ENCODE measurements at places on chromosomes 6 and 20. TPM values are rescaled to one million over a fixed set of nuclear protein-coding genes. Genes with fewer than 3 reads are reported as not detected.

DNA sequence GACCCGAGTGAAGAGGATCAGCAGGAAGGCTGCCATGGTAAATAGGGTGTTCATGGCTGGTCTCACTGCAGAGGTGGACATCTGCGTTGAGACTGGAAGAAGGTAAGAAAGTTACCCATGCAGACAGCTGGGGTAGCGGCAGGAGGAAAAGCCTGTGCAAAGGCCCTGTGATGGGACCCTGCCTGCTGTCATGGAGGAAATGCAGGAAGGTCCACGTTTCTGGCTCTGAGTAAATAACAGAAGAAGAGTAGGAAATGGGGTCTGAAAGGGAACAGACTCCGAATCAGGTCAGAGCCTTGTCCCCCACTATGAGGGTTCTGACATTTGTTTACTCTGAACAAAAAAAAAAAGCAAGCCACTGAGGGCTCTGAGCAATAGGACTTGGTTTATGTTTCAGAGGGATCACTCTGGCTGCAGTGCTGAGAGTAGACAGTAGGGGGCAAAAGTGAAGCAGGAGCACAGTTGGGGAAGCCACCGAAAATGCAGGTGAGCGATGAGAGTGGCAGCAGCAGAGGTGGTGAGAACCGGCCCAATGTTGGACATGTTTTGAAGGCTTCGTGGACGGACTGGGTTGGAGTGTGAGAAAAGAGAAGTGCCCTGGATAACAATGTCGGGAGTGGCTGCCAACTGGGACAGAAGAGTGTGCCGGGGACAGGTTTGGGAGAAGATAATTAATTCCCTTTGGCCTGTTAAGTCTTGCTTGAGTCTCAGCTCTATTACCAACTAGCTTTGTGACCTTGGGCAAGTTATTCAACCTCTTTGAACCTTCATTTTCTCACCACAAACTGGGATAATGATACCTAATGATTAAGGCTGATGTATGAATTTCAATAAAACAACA is 57.9 kb upstream of the MAP7 start:
- H3K27ac ChIP-seq = no peak overlapping the region
- H3K4me3 ChIP-seq = no peak overlapping the region
- peaks cover 4% of the 10 kb centered on the region for H3K4me1 ChIP-seq
- peaks cover 3% of the 10 kb centered on the region for H3K36me3 ChIP-seq

- no peaks in the 10 kb centered on the region for H3K4me1 ChIP-seq
- no peak for DNase-seq
- H3K4me3 ChIP-seq = no peak overlapping the region
- H3K27me3 ChIP-seq = no peaks in the 10 kb centered on the region
These were observed 113.9 kb downstream of the MBOAT1 start for GRCh38 chr6:20098267-20098876.

- peaks cover under 1% of the 10 kb centered on the region for H3K36me3 ChIP-seq
- no peak for DNase-seq
- no peaks in the 10 kb centered on the region for H3K4me1 ChIP-seq
- peak overlapping the region; percentile 100 for H3K4me3 ChIP-seq
- no peak overlapping the region for H3K27ac ChIP-seq
- H3K27me3 ChIP-seq = no peaks in the 10 kb centered on the region
These were observed 1.5 kb downstream of the ANKS1A start for GRCh38 chr6:34890533-34890925.

DNA sequence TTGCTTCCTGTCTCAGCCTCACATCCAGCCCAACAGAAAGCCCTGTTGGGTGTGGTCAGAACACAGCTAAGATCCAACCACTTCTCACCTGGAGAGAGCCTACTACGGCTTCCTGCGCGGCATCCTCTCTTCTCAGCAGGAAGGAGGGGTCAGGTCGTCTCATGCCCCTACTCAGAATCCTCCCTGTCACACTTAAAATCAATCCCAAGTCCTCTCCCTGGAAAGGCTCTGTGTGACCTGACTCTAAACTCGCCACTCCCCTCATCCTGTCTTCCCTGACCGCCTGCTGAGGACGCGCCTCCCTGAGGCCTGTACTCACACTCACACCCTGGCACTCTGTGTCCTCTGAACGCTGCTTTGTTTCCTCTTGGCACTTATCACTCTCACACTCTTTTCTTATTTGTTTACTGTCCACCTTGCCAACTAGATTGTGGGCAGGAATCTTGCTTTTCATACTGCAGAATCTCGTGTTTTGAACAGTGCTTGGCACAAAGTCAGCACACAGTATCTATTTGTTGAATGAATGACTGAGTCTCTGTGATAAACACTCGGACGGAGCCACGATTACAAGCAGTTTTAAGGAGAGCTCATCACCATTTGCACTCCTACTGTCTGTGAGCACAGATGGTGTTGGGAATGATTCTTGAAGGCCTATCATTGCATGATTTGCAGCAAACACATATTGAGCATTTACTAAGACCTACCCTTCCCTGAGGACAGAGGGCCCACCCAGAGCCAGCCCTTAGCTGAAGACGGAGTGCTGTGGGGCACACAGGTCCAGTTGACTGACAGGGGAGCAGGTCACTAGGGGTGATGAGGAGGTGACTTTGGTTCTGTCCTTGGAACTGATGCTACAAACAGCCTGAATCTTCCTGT is 18.7 kb downstream of the RAB5IF start:
- no peak overlapping the region for H3K27ac ChIP-seq
- no peaks in the 10 kb centered on the region for H3K36me3 ChIP-seq
- H3K4me1 ChIP-seq = no peaks in the 10 kb centered on the region
- H3K27me3 ChIP-seq = no peaks in the 10 kb centered on the region
- peak; percentile 63 for DNase-seq

- no peak overlapping the region for H3K4me3 ChIP-seq
- no peak for DNase-seq
- H3K36me3 ChIP-seq = no peaks in the 10 kb centered on the region
- H3K27me3 ChIP-seq = no peaks in the 10 kb centered on the region
These were observed 8.6 kb upstream of the HECA start for GRCh38 chr6:139126255-139126654.

GRCh38 chr6:41427642-41428335 is 92.4 kb downstream of the NCR2 start:
- DNase-seq = peak; percentile 82
- H3K4me1 ChIP-seq = peaks cover 4% of the 10 kb centered on the region
- peaks cover 36% of the 10 kb centered on the region for H3K27me3 ChIP-seq
- no peak overlapping the region for H3K27ac ChIP-seq

DNA sequence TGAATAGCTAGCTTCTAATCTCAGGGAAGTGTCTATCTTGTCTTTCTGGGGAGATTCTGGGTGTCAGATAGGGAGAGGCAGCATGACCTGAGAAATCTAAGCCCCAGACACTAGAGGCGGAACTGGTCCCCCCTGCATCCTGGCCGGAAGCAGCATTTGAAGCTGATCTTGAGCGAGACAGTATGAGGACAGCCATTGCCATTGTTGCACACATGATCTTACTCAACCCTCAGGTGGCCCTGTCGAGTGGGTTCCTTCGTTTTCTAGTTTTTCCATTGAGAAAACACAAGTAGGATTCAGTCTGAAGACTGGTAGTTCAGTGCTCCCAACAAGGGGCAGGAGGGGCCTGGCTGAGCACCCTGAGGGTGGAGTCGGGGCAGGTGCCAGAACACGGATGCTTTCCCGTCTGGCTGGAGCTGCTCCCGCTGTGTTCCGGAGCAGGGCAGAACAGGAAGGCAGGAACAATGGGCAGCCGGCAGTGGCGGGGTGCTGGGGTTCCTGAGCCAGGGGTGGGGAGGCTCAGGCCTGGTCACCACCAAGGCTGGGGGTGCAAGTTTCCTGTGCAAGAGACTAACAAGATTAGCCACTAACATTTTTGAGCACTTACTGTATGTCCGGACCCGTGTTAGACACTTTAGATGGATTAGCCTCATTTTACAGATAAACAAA is 7.9 kb upstream of the SDCBP2 start:
- DNase-seq = peak; percentile 31
- H3K27me3 ChIP-seq = no peaks in the 10 kb centered on the region
- peaks cover 19% of the 10 kb centered on the region for H3K36me3 ChIP-seq
- no peak overlapping the region for H3K4me3 ChIP-seq
- H3K4me1 ChIP-seq = no peaks in the 10 kb centered on the region
- no peak overlapping the region for H3K27ac ChIP-seq

- DNase-seq = no peak
- H3K27ac ChIP-seq = no peak overlapping the region
- H3K4me1 ChIP-seq = peaks cover 5% of the 10 kb centered on the region
- no peaks in the 10 kb centered on the region for H3K27me3 ChIP-seq
These were observed 492.0 kb upstream of the MMS22L start for GRCh38 chr6:97775012-97775411.

DNA sequence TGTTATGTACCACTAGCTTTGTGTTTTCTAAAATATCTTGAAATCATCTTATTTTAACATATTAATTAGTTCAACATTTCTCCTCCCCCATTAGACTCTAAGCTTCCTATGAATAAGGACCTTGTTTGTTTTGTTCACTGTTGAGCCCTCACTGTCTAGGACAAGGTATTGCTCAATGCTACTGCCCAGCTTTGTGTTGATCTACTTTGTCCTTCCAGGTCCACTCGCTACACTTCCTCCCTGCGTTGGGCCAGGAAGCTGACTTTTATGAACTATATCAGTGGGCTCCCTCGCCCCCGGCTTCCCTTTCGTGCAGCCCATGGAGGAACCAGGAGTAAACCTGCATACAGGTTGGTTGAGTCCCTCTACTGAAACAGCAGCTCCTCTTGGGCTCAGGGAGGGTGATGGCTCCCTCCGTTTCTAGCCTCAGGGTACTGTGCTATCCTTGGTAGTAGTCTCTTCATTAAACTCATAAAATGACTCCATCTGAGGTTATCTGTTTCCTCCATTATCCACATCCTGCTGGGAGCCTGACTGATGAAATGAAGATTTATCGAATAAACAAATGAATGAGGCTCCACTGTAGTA is 272.5 kb downstream of the CLIC5 start:
- no peaks in the 10 kb centered on the region for H3K27me3 ChIP-seq
- H3K4me1 ChIP-seq = no peaks in the 10 kb centered on the region
- H3K4me3 ChIP-seq = no peak overlapping the region
- DNase-seq = no peak
- no peak overlapping the region for H3K27ac ChIP-seq

GRCh38 chr6:3753228-3753835 is 1.8 kb upstream of the PXDC1 start:
- H3K36me3 ChIP-seq = no peaks in the 10 kb centered on the region
- H3K4me3 ChIP-seq = no peak overlapping the region
- H3K27ac ChIP-seq = no peak overlapping the region
- H3K27me3 ChIP-seq = peaks cover 13% of the 10 kb centered on the region
- peaks cover 5% of the 10 kb centered on the region for H3K4me1 ChIP-seq

GRCh38 chr20:20665606-20666332 is 46.7 kb downstream of the RALGAPA2 start:
- H3K36me3 ChIP-seq = no peaks in the 10 kb centered on the region
- H3K4me1 ChIP-seq = peaks cover 4% of the 10 kb centered on the region
- no peaks in the 10 kb centered on the region for H3K27me3 ChIP-seq

DNA sequence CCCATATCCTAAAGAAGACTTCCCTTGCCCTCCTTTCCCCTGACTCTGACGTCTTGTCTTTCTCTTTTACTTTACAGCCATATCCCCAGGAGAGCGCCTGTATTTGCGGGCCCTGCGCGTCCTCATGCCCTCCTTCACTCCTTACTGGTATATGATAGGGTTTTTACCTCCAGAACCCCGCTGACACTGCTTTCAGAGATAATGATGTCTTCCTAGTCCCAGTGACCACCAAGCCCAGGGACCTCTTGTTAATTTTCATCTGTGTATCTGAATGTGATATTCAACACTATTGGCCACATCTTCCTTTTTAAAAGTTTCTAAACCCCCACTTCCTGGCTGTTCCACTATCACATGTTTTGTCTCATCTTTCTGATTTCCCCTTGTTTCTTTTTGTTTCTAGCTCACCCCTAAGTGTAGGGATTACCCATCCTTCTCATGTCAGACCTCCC is 102.0 kb downstream of the HIVEP1 start:
- no peaks in the 10 kb centered on the region for H3K27me3 ChIP-seq
- no peak overlapping the region for H3K27ac ChIP-seq
- no peak for DNase-seq
- peaks cover 7% of the 10 kb centered on the region for H3K4me1 ChIP-seq

- H3K4me3 ChIP-seq = no peak overlapping the region
- H3K27me3 ChIP-seq = no peaks in the 10 kb centered on the region
- DNase-seq = no peak
- H3K4me1 ChIP-seq = peaks cover 3% of the 10 kb centered on the region
These were observed 579.2 kb downstream of the EPM2A start for GRCh38 chr6:145155873-145156782.

DNA sequence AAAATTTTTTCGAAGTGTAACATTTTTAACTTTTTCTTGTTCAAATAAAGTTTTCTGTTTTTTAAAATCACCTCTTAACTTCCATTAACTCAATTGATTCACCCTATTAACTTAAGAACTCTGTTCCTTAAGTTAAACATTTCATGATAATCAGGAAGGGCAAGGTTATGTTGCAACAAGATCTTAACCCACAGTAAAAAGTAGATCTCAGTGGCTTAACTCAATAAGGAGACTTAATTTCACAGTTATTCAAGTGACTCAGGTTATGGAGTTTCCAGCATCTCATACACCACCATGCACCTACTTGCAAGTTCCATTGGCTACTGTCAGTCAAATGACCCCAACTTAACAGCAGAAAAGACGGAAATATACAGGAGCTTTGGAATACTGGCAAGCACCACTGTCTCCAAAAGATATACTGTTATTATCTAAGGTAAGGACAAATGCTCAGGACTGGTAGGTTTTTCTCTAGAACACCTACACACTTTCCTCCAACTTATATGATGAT is 11.2 kb downstream of the HLA-DQB1 start:
- peaks cover 5% of the 10 kb centered on the region for H3K4me1 ChIP-seq
- H3K27ac ChIP-seq = peak overlapping the region; percentile 61
- H3K4me3 ChIP-seq = no peak overlapping the region
- DNase-seq = no peak
- no peaks in the 10 kb centered on the region for H3K27me3 ChIP-seq
- H3K36me3 ChIP-seq = peaks cover 25% of the 10 kb centered on the region

The LY6G6F gene
- total RNA-seq = not detected

The CGA gene
- total RNA-seq = not detected

The ECT2L gene
- not detected for total RNA-seq

The PDE7B gene
- total RNA-seq = not detected

The ID4 gene
- total RNA-seq = 14.0 TPM

The FAM209B gene
- 0.92 TPM for total RNA-seq

The BNIP5 gene
- total RNA-seq = not detected

Measured in H9 (cell line).